ENCODE measurements at places on chromosomes 7 and 10.
A peak's percentile ranks its signal among the peaks of the same experiment; 100 is the strongest.

GRCh38 chr10:132205650-132206376 lies 19.1 kb downstream of the DPYSL4 start:
- no peak for DNase-seq

DNA sequence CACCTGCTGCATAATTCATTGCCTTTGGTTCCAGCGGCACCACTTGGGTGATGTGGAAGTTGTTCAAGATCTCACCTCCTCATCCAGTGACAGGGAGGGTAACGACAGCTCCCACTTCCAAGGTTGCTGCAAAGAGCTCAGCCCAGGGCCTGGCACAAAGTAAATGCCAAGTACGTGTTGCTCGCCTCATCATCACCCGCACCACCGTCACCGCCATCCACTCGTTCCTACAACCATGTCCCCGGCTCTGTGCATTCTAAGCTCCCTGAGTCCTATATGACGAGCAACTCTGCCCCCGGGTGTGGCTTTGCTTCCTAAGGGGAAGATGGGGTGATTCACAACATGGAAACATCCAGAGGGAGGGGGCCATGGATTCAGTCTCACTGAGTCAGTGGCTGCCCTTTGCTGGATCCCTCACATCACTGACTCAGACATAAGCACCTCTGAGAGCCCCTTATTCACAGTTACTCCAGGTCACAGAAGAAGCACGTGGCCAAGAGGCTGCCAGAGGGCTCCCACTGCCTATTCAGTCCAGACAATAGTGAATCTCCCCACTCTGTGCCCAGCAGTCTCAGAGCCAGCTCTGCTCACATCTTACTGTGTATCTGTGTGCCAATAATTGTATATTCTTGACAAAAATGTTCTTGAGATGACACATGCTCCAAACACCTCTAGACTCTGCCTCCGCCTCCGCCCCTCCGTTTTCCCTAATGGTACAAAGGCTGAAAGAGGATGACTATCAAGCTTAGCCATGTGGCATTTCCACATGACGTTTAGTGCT lies 159.1 kb downstream of the GFRA1 start:
- no peak for DNase-seq

DNA sequence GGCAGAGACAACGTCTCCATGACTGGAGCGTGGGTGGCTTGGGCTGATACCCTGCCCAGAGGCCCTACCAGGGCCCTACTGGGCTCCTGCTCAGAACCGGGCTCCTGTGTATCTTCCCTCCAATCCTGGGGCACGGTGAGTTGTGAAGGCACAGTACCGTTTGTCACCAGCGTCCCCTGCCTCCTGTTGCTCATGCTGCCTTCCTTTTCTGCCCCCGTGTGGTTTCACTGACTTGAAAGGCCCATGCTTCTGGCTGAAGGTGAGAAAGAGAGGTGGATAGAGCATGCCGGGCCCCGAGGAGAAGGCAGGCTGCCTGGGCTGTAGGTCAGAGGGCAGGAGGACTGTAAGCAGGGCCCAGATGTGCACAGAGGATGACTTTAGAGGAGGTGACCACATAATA lies 9.1 kb upstream of the DMBT1 start:
- DNase-seq = peak; percentile 41

- DNase-seq = no peak
Measured at GRCh38 chr7:7757576-7757975, 39.2 kb upstream of the RPA3 start.

DNA sequence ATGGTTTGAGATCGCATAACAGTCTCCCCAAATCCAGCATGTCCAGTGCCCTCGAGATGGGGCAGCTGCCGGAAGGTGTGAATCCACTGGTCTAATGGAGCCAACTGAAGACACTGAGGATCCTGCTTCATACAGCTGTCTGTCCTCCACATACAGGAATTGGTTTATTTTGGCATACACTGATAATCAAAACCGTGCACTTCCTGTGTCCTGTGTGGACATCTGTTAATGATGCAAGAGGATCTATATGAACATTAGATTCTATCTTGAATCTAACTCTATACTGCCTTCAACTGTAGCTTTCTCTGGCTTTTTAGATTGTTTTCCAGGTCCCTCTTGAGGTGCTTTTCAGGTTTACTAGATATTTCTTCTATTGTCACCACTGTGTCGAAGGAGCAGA lies 3.0 kb upstream of the JAZF1 start:
- no peak for DNase-seq

GRCh38 chr7:51230723-51231122 lies 85.9 kb downstream of the COBL start:
- no peak for DNase-seq

DNA sequence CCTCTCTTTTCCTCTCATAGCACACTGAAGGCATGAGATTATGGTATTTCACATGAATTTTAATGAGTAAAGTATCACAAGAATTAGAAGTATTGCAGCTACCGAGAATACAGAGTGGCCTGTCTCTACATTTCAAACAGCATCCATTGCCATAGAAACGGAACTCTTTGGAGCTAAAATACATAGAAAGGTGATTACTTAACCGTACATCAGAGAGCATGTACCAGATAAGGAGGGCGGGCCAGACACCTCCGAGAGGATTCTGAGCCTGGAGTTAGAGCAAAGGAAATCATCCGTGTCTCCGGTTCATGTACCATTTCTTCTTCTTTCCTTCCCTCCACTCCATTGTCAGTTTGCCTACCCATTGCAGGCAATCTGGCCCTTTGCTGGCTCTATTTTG lies 196.7 kb downstream of the KLF6 start:
- no peak for DNase-seq

- DNase-seq = no peak
Measured at GRCh38 chr7:29005829-29006228, 47.7 kb upstream of the TRIL start.

DNA sequence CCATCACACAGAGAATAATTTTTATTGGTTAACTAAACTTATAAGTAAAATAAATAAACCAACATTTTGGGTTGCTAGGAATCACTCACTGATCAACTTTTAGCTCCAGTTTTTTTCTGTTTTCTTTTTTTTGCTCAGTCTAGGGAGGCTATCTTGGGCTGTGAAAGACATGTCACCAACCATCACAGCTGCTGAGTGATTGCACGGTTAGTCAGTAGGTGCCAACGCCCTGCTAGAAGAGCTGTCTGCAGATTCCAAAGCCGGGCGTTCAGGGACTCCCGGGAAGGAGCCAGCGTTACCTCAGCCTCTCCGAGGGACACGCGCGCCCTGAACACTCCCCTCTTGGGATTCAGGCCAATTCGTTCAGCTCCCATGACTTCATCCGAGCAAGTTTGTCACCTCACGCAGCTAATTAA lies 604 bp upstream of the STAM start:
- DNase-seq = no peak

DNA sequence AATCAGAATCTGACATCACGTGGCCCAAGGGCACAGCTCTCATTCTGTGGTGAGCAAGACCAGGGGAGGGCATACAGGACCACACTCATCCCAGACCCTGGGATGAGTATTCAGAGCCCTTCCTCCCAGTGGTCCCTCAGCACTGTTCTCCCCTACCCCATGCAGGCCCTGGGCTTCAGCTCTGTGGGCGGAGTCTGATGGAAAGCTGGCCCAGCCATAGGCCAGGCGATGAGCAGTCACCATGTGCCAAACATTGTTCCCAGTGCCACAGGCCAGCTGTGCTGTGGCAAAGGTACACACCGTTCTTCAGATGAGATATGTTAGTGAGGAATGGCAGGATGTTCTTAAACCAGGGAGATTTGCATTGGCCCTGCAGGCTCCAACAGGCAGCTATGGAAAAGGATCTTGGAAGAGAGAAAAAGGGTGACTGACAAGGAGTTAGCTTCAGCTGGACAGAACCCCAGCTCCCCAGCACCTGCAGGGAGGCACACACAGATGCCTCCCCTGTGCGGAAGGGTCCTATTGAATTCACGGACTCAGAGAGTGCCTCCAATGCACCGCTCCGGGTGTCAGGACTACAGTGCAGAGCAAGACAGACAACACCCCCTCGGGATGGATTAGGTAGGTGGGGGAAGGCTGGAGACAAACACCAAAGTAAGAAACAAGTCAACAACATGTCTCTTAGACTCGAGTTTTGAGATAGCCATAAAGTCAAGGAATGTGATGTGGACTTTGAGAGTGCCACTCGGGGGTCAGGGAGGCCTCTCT lies 596.0 kb upstream of the MGMT start:
- no peak for DNase-seq

DNA sequence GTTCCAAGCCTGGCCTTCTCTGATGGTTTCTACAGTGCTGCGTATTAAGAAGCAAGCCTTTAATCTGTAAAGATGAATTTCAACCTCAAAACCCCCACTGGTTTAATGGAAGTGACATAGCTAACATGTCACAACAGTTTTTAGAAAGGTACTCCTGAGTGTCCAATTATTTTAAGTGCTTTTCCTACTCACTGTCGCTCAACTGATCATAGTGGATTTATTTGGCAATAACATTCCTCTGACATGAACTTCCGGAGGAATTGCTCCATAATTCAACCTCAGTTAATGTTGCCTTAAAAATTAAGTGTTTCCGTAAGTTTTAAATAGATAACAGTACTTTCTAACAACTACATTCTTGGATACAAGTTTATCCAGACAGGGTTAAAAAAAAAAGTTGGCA lies 57.5 kb downstream of the AGMO start:
- DNase-seq = no peak

- DNase-seq = no peak
Measured at GRCh38 chr10:99895867-99896266, 113.4 kb downstream of the ABCC2 start.

GRCh38 chr10:25555865-25556264 lies 378.2 kb upstream of the MYO3A start:
- DNase-seq = no peak

DNA sequence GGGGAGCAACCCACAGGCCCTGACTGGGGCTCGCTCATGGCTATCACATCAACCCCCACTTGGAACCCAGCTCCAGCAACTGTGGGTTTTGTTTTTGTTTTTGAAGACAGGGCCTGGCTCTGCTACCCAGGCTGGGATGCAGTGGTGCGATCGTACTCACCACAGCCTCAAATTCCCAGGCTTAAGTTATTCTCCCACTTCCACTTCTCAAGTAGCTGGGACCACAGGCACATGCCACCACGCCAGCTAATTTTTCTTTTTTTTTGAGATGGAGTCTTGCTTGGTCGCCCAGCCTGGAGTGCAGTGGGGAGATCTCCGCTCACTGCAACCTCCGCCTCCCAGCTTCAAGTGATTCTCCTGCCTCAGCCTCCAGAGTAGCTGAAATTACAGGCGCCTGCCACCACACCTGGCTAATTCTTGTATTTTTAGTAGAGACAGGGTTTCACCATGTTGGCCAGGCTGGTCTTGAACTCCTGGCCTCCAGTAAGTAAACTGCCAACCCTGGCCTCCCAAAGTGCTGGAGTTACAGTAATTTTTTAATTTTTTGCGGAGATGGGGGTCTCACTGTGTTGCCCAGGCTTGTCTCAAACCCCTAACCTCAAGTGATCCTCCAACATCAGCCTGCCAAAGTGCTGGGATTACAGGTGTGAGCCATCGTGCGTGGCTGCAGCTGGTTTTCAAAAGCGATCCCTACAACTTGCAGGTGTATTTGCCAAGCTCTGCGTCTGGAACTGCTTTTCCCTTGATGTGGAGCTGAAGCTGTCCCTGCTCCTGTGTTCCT lies 228.7 kb downstream of the SKIDA1 start:
- no peak for DNase-seq

GRCh38 chr10:33288127-33288526 lies 46.3 kb downstream of the NRP1 start:
- DNase-seq = no peak

DNA sequence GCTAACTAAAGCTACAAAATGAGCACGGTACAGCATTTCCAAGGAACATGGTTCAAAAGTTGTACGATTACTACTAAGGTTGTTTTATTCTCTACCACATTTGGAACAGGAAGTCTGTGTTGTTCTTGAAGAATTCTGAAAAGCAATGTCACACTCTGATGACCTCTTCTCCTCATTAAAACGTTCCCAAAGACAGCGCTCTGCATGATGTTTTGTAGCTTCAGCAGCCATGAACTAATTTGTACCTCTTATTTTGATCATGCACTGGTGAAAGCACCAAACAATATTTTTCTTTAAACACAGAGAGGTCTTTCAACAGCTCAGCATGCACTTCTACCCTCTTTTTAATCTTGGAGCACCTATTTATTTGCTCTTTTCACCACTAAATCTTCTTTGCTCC lies 75.0 kb upstream of the TES start:
- DNase-seq = no peak

DNA sequence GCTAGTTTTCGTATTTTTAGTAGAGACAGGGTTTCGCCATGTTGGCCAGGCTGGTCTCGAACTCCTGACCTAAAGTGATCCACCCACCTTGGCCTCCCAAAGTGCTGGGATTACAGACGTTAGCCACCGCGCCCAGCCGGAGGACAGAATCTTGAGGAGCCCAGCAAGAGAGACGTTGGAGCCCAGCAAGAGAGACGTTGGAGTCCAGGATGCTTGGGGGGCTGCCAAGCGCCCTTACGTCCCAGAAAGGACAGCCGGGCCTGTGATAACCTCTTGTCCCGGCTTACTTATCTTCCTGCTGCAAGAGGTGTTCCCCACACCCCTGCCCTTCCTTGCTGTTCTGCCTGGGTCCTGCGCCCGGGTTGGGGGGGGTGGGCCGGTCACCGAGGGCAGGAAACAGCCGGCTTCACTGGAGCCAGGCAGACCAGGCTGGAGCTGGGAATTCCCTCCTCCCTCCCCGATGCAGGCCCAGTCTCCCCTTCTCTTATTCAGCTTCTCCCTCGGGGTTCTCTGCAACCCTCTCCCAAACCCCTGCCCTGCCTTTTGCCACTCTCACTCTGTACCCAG lies 1.9 kb upstream of the EPHB4 start:
- DNase-seq = no peak

- no peak for DNase-seq
Measured at GRCh38 chr10:77024461-77024860, 613.1 kb downstream of the KCNMA1 start.

DNA sequence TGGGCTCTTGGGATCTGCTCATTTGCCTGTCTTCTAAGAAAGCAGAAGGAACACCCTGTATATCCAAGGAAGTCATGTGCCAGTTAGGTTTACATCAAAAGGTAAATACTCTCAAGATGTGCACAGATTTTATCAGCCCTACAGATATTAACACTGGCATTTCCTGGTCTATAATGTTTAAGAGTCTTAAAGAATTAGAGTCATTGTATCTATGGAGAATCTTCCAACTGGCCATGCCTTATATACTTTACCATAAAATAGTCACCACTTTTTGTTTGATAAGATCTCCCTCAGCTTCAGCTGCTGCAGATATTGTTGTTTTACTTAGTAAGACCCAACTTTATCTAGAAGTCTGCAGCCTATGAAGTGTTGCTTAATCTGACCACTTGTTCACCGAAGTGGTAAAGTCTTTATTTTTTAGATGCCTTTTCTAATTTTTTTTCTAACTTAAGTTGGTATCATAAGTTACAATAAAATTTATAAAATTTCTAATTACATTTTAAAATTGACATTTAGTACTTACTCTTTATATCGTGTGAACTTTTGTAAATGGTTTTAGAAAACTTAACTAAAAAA lies 58.5 kb downstream of the CPED1 start:
- no peak for DNase-seq
